Activated T-helper 1 cell treated with anti-CD3 and anti-CD28 coated beads, Interleukin-12 subunit alpha, Interleukin-12 subunit beta, Interleukin-2, Interleukin-4 antibody, amounts not matched to agents 30 ng/mL and 10 ng/mL and 1 ng/mL, durations not matched to agents 14 hours and 24 hours and 36 hours (primary cell): ENCODE measurements at places on chromosomes 5 and 9.

DNA sequence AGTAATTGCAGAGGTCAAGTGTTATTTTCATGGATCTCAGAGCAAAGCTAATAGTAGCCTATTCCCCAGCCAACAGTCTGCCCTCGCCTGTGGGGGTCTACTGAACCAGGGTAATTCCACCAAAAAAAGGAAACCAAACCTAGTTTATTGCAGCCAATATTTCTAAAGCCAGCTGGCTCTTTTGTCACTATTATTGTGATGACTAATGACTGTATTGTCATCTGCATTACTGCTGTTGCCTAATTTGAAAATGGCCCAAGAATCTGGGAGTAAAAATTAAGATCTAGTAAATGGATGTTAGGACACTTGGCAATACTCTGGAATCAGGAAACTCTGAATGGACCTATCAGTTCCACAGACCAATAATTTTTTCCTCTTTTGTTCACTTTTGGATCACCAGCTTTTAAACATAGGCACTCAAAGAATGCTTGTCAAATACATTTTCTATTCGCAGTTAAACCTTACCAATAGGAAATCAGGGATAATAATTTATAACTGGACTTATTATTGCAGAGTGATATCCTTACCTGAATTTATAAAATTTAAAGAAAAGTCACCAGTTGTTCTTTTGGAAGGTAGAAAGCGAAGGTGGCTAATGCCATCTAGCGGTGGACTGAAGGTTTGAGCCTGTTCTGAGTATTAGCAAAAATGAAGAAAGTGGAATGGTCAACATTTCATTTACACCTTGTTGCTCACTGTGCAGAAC lies 69.2 kb downstream of the SYK start:
- no peak for DNase-seq
- no peaks in the 10 kb centered on the region for H3K36me3 ChIP-seq
- H3K27ac ChIP-seq, result no peak overlapping the region
- peaks cover 14% of the 10 kb centered on the region for H3K27me3 ChIP-seq

GRCh38 chr5:10801931-10802666 lies 41.1 kb upstream of the DAP start:
- no peaks in the 10 kb centered on the region for H3K36me3 ChIP-seq
- no peaks in the 10 kb centered on the region for H3K4me1 ChIP-seq
- H3K27ac ChIP-seq, result no peak overlapping the region
- H3K27me3 ChIP-seq, result peaks cover 6% of the 10 kb centered on the region
- DNase-seq, result no peak

- no peaks in the 10 kb centered on the region for H3K4me1 ChIP-seq
- no peak overlapping the region for H3K27ac ChIP-seq
- H3K4me3 ChIP-seq, result no peak overlapping the region
- peaks cover 3% of the 10 kb centered on the region for H3K27me3 ChIP-seq
- H3K36me3 ChIP-seq, result no peaks in the 10 kb centered on the region
- DNase-seq, result no peak
These were observed 66.6 kb downstream of the YIPF5 start for GRCh38 chr5:144103611-144104485.

GRCh38 chr9:134217431-134218210 lies 53.3 kb upstream of the RNU6ATAC start:
- H3K4me3 ChIP-seq, result no peak overlapping the region
- no peak for DNase-seq
- H3K4me1 ChIP-seq, result no peaks in the 10 kb centered on the region
- H3K27ac ChIP-seq, result no peak overlapping the region

GRCh38 chr5:40233268-40233667 lies 446.4 kb upstream of the PTGER4 start:
- H3K27me3 ChIP-seq, result no peaks in the 10 kb centered on the region
- H3K4me3 ChIP-seq, result no peak overlapping the region
- no peak for DNase-seq

- H3K27ac ChIP-seq, result no peak overlapping the region
- no peaks in the 10 kb centered on the region for H3K27me3 ChIP-seq
- H3K36me3 ChIP-seq, result no peaks in the 10 kb centered on the region
- H3K4me3 ChIP-seq, result no peak overlapping the region
These were observed 1084.0 kb upstream of the CDH18 start for GRCh38 chr5:21071986-21072385.

GRCh38 chr9:74953235-74953751 lies 581 bp upstream of the C9orf40 start:
- H3K36me3 ChIP-seq, result peaks cover 11% of the 10 kb centered on the region
- peak overlapping the region; percentile 90 for H3K4me3 ChIP-seq
- H3K27me3 ChIP-seq, result no peaks in the 10 kb centered on the region
- no peak for DNase-seq

DNA sequence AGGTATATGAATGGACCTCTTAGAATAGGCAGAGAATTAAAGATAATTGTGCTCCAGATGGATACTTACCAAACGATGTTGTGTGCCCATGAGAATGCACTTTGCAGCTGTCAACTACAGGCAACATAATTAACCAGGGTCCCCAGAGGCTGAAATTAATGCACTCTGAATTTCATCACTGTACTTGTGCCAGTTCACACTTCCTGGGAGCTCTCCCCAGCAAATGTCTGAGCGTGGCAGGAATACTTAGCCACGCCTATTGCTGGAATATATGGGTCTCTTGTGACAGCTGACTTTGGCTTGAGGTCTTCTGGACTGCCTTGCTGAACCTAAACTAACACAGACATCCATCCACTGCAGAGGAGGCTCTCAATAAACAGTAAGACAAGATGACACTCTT lies 11.9 kb upstream of the C1QTNF2 start:
- no peak for DNase-seq
- H3K4me1 ChIP-seq, result no peaks in the 10 kb centered on the region
- H3K4me3 ChIP-seq, result no peak overlapping the region
- H3K36me3 ChIP-seq, result no peaks in the 10 kb centered on the region

- no peaks in the 10 kb centered on the region for H3K36me3 ChIP-seq
- no peak for DNase-seq
- no peaks in the 10 kb centered on the region for H3K4me1 ChIP-seq
- H3K4me3 ChIP-seq, result no peak overlapping the region
- H3K27ac ChIP-seq, result no peak overlapping the region
These were observed 17.0 kb downstream of the NIPSNAP3B start for GRCh38 chr9:104780796-104781395.

- H3K27me3 ChIP-seq, result peaks cover 6% of the 10 kb centered on the region
- no peak overlapping the region for H3K4me3 ChIP-seq
- H3K4me1 ChIP-seq, result no peaks in the 10 kb centered on the region
- no peak overlapping the region for H3K27ac ChIP-seq
- no peaks in the 10 kb centered on the region for H3K36me3 ChIP-seq
These were observed 169.8 kb upstream of the FREM1 start for GRCh38 chr9:15079989-15080388.

- peaks cover 9% of the 10 kb centered on the region for H3K4me1 ChIP-seq
- DNase-seq, result no peak
- no peak overlapping the region for H3K4me3 ChIP-seq
- no peaks in the 10 kb centered on the region for H3K27me3 ChIP-seq
These were observed 57.9 kb downstream of the ABHD17B start for GRCh38 chr9:71853084-71853483.

- no peaks in the 10 kb centered on the region for H3K36me3 ChIP-seq
- no peak overlapping the region for H3K27ac ChIP-seq
- no peaks in the 10 kb centered on the region for H3K27me3 ChIP-seq
- no peak overlapping the region for H3K4me3 ChIP-seq
- H3K4me1 ChIP-seq, result no peaks in the 10 kb centered on the region
These were observed 265.0 kb upstream of the ZNF608 start for GRCh38 chr5:125011419-125011818.

DNA sequence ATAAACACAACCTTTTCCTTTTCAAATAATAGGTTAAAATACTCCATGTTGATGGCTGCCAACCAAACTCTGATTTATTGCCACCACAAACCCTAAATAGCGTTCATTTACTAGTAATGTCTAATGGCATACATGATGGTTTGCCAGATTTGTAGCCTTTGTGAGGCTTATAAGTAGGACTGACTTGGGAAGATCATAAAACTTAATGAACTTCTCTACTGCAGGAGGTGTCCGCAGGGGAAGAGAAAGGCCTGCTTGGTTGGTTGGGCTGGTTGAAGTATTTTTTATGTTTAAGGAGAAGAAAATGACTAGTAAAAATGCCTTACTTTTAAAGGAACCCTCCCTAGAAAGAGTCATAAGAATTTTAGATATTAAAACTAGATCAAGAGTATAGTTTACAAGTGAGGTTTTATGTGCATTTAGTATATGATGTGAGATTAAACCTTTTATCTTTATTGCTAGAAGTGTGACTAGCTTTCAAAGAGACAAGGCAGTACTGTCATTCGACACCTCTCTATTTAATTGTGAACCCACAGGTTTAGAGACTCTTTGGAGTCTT lies 5.0 kb downstream of the PBX3 start:
- DNase-seq, result no peak
- H3K4me1 ChIP-seq, result peaks cover 34% of the 10 kb centered on the region
- peaks cover 18% of the 10 kb centered on the region for H3K36me3 ChIP-seq
- H3K4me3 ChIP-seq, result no peak overlapping the region
- peaks cover 4% of the 10 kb centered on the region for H3K27me3 ChIP-seq

- peak overlapping the region; percentile 67 for H3K4me3 ChIP-seq
- H3K36me3 ChIP-seq, result peaks cover 83% of the 10 kb centered on the region
- peaks cover 85% of the 10 kb centered on the region for H3K4me1 ChIP-seq
- no peaks in the 10 kb centered on the region for H3K27me3 ChIP-seq
- no peak for DNase-seq
- peak overlapping the region; percentile 75 for H3K27ac ChIP-seq
These were observed 11.5 kb downstream of the ADAM19 start for GRCh38 chr5:157563929-157564716.

DNA sequence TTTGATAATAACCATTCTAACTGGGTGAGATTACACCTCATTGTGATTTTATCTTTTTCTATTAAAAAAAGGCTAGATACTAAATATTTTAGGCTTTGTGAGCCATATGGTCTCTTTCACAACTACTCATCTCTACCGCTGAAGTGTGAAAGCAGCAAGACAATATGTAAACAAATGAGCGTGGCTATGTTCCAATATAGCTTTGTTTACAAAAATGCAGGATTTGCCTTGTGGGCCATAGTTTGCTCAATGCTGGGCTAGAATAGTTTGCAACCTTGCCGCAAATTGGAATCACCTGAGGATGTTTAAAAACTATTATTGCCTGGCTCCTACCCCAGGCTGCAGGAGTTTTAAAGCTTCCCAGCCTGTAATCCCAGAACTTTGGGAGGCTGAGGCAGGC lies 10.2 kb upstream of the GPR150 start:
- H3K27ac ChIP-seq, result no peak overlapping the region
- peaks cover 10% of the 10 kb centered on the region for H3K36me3 ChIP-seq
- H3K4me1 ChIP-seq, result peaks cover 4% of the 10 kb centered on the region
- DNase-seq, result no peak
- no peaks in the 10 kb centered on the region for H3K27me3 ChIP-seq

- H3K4me1 ChIP-seq, result peaks cover 59% of the 10 kb centered on the region
- H3K27ac ChIP-seq, result peak overlapping the region; percentile 91
- DNase-seq, result peak; percentile 51
- peak overlapping the region; percentile 94 for H3K4me3 ChIP-seq
These were observed 403 bp downstream of the NINJ1 start for GRCh38 chr9:93133681-93134014.

DNA sequence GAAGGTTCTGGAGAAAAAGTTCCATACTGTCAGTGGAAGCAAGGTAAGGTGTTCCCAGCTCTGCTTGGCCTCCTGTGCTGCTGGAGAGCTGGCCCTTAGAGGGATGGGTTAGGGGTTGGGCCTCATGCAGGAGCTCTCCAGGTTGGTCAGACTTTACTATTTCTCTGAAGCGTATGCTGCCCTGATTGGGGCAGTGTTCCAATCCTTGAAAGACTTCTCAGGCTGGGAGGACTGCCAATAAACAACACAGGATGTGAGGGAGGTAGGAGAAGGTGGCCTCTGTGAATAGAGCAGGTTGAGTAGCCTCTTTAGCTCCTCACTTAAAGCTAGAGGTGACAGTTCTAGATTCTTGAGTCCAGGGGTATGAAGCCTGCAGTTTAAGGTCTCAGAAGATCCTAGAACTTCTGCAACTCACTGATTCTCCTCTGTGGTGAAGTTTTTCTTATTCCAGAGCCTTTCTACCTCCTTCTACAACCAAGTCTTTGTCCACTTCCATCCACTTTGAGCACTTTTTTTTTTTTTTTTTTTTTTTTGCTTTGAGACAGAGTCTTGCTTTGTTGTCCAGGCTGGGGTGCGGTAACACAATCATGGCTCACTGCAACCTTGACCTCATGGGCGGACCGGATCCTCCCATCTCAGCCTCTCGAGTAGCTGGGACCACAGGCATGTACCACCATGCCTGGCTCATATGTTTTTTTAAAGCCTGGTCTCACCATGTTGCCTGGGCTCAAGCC lies 3.0 kb downstream of the HNRNPAB start:
- peak overlapping the region; percentile 36 for H3K27ac ChIP-seq
- peaks cover 2% of the 10 kb centered on the region for H3K27me3 ChIP-seq

- DNase-seq, result no peak
- no peak overlapping the region for H3K27ac ChIP-seq
These were observed 486.0 kb downstream of the ENC1 start for GRCh38 chr5:74154526-74154925.

- H3K4me1 ChIP-seq, result no peaks in the 10 kb centered on the region
- no peak overlapping the region for H3K4me3 ChIP-seq
- DNase-seq, result no peak
- H3K27me3 ChIP-seq, result no peaks in the 10 kb centered on the region
- no peak overlapping the region for H3K27ac ChIP-seq
- no peaks in the 10 kb centered on the region for H3K36me3 ChIP-seq
These were observed 23.7 kb upstream of the MINAR2 start for GRCh38 chr5:129724222-129724621.

DNA sequence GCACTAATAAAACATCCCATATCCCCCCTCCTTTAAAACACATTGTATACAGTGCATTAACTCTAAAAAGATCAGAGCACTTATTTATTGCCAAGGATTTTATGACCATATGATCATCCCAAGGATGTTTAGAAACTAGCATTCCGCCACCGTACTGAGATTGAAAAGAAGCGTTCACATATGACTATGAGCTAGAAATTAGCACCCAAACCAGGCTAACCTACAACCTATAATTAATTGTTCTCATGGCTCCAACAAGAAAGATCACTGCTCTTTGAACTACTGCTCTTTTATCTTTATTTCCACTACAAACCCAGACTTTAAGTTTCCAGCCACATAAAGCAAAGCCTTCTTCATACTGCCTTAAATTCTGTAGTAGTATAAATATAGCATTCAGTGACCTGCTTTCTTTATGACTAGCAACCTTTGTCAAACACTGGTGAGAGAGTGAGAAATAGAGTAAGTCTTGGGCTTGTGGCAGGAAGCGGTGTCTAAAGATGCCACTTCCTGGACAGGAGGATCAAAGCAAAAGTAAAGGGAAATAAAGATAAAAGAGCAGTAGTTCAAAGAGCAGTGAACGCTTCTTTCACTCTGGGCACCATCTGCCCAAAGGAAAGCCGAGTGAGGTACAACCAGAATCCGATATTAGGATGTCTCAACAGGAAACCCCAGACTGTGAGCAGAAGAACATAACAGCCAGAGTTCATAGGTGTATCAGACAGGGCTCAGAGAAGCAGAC lies 151.1 kb upstream of the ERCC6L2 start:
- peaks cover 13% of the 10 kb centered on the region for H3K27me3 ChIP-seq
- H3K27ac ChIP-seq, result peak overlapping the region; percentile 79
- DNase-seq, result peak; percentile 77
- H3K4me3 ChIP-seq, result peak overlapping the region; percentile 56
- peaks cover 13% of the 10 kb centered on the region for H3K36me3 ChIP-seq
- peaks cover 41% of the 10 kb centered on the region for H3K4me1 ChIP-seq

GRCh38 chr5:168086104-168086610 lies 205.3 kb upstream of the WWC1 start:
- no peak for DNase-seq
- no peaks in the 10 kb centered on the region for H3K4me1 ChIP-seq

- H3K4me3 ChIP-seq, result no peak overlapping the region
- H3K36me3 ChIP-seq, result no peaks in the 10 kb centered on the region
- H3K27me3 ChIP-seq, result no peaks in the 10 kb centered on the region
- no peak overlapping the region for H3K27ac ChIP-seq
These were observed 758.4 kb upstream of the SEMA6A start for GRCh38 chr5:117333011-117333410.

- no peaks in the 10 kb centered on the region for H3K4me1 ChIP-seq
- H3K4me3 ChIP-seq, result no peak overlapping the region
- no peak overlapping the region for H3K27ac ChIP-seq
- no peaks in the 10 kb centered on the region for H3K27me3 ChIP-seq
These were observed 232.6 kb upstream of the ADAMTS16 start for GRCh38 chr5:4907571-4907970.
